ENCODE measurements at places on chromosomes 2 and 18.

- DNase-seq = no peak
Observed at GRCh38 chr2:150617351-150617978, 130.0 kb upstream of the RND3 start.

DNA sequence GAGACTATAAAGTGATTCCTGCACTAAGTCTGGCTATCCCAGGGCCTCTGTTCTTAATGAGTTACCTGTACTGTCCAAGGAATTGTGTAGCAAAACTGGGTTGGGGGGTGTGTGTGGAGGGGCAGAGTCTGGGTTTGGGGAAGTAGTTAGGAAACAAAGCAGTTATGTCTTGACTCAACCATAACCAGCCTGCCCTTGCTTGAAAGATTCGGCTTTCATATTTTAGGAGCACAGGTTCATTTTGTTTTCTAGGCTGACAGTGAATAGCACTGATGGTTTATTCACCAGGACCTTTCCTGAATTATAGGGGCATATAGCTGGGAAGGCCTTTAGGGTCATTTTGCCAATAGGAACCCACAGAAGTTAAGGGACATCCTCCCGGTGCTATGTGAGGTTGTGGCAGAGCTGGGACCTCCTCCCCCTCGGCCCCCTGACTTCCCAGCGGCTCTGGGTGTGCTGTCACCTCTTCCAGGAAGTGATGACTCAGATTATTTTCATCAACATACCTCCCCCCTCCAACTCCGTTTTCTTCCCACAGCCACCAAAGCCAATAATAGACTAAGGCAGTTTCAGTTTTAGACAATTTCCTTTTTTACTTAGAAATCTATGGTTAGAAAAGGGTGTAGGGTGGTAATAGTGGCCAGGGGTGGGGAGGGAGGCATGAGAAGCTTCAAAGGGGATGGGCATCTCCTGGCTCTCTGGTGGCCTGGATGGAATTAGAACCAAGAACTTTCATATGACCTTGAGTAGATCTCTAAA lies 44.8 kb downstream of the SETBP1 start:
- DNase-seq = no peak

GRCh38 chr2:120797421-120798221 lies 62.0 kb downstream of the GLI2 start:
- DNase-seq = no peak

GRCh38 chr2:177029501-177029900 lies 183.1 kb upstream of the HNRNPA3 start:
- DNase-seq = no peak

GRCh38 chr2:239257511-239257937 lies 143.3 kb downstream of the HDAC4 start:
- no peak for DNase-seq

GRCh38 chr2:172373766-172374165 lies 53.6 kb upstream of the ITGA6 start:
- no peak for DNase-seq

DNA sequence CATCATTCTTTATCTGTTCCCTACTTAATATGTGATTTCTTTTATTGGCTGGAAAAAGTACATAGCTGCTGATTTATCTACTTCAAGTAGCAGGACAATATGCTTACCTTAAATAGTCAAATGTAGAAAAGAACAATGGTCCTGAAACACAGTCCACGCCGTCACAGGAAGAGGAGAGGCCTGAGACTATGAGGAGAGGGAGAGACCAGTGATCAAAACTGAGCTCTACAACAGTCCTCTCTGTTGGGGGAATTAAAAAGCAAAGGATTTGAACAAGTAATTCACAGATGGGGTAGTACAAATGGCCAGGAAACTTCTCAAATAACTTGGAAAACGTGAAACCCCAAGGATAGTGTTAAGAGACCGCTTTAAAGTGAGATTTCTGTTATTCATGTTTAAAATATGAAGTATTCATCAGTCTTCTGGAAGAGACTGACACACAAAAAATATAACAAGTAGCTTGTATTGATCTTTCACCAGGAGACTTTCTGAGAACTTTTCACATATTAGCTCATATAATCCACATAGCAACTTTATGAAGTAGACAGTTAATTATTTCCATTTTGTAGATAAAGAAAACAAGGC lies 20.2 kb downstream of the SCYGR8 start:
- no peak for DNase-seq

- no peak for DNase-seq
Observed at GRCh38 chr2:21610304-21610703, 486.5 kb downstream of the TDRD15 start.

DNA sequence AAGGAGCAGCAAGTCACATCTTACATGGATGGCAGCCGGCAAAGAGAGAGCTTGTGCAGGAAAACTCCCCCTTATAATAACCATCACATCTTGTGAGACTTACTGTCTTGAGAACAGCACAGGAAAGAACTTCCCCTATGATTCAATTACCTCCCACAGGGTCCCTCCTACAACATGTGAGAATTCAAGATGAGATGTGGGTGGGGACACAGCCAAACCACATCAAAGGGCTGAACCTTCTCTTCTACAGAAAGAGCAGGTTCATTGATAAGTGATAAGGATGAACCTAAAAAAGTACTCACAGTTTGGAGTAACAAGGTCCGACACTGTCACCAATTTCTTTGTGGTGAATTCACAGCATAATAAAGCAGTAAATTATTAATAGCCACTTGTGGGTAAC lies 422.2 kb upstream of the FSIP2 start:
- no peak for DNase-seq

- DNase-seq = no peak
Observed at GRCh38 chr18:22977847-22978701, 44.9 kb downstream of the RBBP8 start.

DNA sequence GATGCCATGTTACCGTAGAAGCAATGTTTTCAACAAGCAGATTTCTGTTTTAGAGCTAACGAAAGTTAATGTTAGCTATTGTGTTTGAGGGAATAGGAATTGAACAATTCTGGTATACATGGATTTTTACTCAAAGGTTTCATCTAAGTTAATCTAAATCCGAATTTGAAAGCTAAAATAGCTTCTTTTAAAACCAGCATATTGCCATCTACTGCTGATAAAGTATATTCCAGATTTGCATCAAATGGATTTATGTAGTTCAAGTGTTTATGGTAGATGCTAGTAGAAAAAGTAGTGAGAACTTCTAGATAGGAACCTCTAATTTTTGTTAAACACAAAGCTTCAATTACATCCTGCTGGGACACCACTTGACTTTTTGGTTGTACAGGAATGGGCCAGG lies 1569.5 kb upstream of the NXPH2 start:
- no peak for DNase-seq

GRCh38 chr2:16622399-16622968 lies 43.1 kb downstream of the CYRIA start:
- DNase-seq = no peak

DNA sequence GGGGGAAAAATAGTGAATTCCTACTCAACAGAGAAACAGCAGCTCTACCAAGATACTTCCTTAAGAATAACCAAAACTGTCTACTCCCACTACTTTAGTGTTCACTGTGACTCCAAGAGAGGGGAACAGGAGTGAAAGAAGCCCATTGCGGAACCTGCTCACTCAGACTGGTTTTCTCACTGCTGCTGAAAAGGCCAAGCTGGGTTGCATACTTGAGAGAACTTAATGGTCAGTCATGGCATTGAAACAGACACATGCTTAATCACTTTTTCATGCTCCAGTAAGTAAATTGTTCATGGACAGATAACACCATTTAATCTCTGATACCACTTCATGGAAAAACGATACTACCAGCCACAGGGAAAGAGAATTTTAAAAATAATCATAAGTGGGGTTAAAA lies 35.7 kb upstream of the SLC8A1 start:
- no peak for DNase-seq

- DNase-seq = no peak
Observed at GRCh38 chr2:14654835-14655282, 22.3 kb downstream of the LRATD1 start.

GRCh38 chr2:12539776-12540562 lies 176.8 kb upstream of the TRIB2 start:
- no peak for DNase-seq

DNA sequence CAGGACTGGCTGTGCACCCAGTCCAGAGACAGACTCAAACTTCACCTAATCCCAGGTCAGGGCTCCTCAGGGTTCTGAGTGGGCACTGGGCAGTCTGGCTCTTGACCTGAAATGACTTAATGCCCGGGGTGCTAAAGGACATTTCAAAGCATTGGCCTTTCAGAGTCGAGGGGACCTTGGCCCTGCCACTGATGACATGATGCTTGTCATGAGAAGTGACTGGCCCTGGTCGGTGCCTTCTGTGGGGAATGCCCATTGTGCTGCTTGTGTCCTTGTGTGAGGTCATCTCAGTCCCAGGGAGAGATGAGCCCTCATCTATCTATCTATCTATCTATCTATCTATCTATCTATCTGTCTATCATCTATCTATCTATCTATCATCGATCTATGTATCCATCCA lies 81.3 kb downstream of the CTAGE1 start:
- DNase-seq = no peak

GRCh38 chr18:61091379-61091778 lies 241.9 kb upstream of the CDH20 start:
- DNase-seq = no peak

DNA sequence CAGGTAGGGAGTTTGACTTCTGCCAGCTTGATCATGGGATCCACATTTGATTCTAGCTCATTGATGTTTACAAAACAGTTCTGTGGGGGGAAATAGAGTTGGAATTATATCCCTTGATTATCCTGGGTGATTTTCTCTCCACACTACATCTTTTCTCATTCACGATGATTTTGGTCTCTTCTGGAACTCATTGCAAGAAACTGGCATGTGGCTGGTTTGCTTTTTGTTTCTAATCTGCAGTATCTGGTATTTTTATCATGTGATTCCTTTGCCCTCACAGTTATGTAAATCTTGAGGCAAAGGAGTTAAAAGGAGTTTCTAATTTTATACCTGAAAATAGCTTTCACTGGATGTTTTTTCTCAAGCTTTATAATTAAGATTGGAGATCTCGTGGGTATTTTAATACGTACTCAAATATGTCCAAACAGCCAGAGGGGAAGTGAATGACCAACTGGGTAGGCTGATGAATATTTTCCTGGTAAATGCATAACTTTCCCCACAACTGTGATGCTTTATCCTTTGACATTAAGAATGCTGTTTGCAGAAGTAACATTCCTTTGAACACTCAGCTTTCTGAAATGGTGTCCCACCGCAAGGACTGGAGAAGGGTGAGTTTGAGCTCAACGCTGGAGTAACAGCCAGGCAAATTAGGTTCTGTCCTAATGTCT lies 502.9 kb upstream of the ZEB2 start:
- no peak for DNase-seq

- no peak for DNase-seq
Observed at GRCh38 chr18:12397793-12398192, 9.9 kb upstream of the PRELID3A start.

- DNase-seq = no peak
Observed at GRCh38 chr2:211854832-211855231, 683.8 kb downstream of the ERBB4 start.

DNA sequence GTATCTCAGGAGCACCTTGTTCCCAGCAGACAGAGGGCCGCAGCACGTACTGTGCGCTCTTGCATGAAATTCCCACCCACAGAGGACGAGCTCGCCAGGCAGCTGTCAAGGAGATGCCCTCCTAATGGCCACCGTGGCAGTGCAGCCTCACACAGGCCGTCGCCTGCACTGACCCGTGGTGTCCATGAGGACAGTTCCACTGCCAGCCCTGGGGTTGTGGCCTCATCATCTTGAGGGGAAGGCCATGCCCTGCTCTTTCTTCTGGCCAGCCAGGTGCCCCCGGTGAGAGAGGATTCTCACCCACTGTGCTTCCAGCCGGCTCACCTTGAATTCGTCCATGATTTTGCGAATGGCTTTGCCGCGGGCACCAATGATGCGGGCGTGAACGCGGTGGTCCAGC lies 42.0 kb downstream of the ANO7 start:
- no peak for DNase-seq

GRCh38 chr2:64873472-64873924 lies 115.7 kb upstream of the SLC1A4 start:
- DNase-seq = peak; percentile 41

- DNase-seq = no peak
Observed at GRCh38 chr18:4636967-4637366, 181.9 kb upstream of the DLGAP1 start.

DNA sequence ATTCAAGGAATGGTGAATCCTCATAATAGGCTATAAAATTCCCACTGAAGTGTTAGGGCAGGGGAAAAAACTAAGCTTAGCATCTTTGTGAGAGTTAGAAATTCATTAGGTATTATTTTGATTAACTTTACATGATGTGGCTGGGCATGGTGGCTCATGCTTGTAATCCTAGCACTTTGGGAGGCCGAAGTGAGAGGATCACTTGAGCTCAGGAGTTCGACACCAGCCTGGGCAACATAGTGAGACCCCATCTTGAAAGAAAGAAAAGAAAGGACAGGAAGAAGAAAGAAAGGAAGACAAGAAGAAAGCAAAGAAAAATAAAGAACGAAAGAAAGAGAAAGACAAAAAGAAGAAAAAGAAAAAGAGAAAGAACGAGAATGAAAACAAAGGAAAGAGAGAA lies 40.0 kb downstream of the SNRPD1 start:
- DNase-seq = no peak

DNA sequence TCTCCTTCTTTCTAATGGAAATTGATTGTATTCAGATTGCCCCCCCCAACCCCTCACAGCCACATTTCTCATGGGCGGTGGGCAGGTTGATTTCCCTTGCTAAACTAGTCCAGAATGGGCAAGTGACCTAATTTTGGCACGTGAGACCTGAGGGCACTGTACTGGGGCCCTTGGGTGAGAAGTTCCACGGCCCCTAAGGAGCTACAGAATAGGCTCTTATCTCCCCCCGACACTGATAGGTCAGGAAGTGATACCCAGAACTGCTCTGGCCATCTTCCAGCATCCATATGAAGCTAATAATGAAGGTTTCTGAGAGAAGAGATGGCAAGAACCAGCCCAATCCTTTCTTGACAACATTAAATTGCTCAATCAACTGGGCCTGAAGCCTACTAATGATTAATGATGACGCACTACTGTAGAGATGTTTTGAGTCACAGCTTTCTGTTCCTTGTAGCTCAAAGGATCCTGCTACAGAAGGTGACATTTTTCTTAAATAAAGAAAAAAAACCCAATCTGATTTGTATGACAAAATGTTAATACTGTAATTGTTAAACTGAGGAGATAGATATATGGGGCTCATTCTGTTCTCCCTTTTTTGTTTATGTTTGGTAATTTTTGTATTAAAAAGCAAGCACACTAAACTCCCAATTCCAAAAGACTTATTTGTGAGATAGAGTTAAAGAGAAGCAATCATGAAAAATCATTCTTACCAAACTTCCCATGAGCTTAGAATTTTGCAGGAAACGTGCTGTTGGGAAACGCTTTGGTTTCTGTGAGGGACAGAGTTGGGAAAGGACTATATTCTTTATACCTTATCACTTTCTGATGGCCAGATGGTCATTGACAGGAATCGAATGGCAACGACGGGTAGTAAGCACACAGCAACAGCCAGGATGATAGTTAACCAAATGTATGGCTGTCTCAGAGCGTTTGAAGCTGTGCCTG lies 28.2 kb upstream of the NARS1 start:
- DNase-seq = no peak
